ENCODE measurements at places on chromosomes 7 and 10.
A peak's percentile ranks its signal among the peaks of the same experiment; 100 is the strongest.

DNA sequence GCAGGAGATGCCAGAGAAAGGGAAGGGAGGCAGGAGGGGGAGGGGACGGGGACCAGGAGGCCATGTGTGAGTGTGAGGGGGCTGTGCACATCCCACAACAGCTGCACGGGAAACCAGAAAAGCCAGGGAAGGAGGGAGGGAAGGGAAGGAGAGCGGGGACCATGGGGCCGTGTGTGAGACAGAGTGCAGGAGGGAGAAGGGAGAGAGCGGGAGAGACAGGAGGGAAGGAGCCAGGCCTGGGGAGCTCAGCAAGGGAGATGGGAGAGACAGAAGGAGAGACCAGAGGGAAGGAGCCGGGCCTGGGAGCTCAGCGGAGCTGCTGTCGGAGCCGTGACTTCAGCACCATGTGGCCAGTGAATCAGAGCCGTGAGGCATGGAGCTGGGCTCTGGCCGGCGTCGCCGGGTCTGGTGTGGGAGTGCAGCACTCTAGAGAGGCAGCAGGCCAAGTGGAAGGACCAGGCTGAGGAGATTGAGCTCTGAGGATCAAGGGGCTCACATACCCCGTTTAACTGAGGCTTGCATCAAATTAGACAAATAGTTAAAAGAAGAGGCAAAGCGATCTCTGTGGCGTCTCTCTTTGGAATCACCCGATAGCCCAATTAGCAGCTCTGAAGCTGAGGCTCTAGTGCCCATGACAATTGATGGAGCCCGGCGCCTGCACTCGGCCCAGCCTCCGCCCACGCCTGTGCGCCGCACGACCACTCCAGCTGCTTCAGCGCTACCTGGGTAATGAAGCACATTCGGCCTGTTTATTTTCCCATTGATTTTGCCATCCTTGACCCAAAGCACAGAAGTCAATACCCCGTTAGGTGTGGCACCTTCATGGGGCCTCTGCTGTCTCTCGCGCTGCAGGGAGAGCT, 150.4 kb downstream of the MAD1L1 start:
- no peak for DNase-seq

DNA sequence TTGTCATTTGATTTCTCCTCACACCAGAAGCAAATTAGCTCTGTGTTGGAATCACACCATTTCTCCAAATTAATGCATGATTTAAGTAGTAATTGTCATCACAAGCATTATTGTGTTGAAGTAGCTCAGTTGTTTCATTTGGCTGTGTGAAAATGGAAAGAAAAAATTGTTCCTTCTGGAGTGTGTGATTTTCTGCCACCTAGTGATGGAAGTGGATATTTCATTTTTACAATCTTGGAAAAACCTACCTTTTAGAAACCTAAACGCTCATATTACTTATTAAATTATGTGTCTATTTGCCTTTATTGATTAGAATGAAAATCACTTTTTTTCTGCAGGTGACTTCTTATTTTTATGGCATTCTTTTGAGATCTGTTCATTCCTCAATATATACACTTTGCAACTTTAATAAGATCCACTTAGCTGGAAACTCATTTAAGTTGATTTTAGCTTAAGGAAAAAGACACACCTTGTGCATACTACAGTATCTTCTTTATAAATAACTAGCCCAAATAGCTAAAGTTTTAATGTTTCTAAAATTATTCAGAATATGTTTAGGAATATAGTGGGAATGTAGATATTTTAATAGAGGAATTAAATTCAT, 50.0 kb downstream of the SRI start:
- DNase-seq = no peak

DNA sequence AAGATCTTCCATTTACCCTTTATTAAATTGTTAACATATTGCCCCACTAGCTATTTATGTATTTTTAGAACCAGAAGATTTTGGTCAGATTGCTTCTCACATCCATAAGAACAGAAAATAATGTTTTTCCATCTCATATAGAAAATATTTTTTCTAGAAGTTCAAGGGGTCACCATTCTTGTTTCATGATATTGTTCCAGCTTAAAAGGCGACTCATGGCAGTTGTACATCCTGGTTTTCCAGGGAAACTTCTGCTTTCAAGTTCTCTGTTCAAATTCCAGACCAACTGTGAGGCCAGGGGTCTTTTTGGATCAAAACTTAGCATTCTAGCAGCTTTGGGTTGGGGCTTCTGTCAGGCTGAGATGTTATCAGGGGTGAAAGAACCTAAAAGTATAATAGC, 84.4 kb downstream of the LRRC4 start:
- DNase-seq = no peak

GRCh38 chr10:80090121-80090520, 11.7 kb downstream of the TMEM254 start:
- DNase-seq = no peak

DNA sequence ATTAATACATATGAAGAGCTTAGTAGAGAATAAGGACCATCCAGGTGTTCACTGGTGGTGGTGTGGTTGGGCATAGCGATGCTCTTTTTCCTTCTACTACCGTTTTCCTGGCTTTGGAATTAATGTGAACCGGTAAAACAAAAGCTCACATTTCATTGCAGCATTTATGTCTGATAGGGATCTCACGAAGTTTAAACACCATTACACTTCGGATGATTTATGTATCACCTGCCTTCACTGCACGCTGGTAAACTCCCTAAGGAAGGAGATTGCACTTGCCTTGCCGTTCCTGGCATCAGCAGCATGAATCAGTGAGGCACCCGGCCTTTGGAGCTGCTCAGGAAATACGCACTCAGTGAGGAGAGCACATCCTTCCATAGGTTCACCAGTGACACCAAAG, 47.5 kb downstream of the WIPF3 start:
- no peak for DNase-seq

DNA sequence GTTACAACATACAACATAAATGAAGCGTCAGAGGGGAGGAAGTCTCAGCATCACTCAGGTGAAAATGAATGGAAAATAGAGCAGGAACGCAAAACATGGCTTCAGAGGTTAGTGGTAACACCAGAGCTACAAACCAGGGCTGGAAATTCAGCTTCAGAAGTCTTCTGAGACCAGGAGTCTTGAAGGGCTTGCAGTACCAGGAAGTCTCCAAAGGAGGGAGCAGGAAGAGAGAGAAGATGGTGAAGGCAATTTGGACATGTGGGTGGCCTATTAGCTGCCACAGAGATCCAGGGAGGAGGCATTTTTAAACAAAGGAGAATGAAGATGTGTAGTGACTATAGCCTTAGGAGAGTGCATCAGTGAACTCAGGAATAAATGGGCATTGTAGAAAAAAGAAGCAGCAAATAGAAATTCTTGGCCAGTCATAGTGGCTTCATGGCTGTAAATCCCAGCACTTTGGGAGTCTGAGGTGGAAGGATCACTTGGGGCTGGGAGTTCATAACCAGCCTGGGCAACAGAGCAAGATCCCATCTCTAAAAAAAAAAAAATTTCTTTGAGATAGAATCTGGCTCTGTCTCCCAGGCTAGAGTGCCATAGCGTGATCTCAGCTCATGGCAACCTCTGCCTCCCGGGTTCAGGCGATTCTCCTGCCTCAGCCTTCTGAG, 9.3 kb upstream of the TET1 start:
- peak; percentile 55 for DNase-seq

GRCh38 chr10:70491614-70492013, 13.0 kb downstream of the PALD1 start:
- no peak for DNase-seq

DNA sequence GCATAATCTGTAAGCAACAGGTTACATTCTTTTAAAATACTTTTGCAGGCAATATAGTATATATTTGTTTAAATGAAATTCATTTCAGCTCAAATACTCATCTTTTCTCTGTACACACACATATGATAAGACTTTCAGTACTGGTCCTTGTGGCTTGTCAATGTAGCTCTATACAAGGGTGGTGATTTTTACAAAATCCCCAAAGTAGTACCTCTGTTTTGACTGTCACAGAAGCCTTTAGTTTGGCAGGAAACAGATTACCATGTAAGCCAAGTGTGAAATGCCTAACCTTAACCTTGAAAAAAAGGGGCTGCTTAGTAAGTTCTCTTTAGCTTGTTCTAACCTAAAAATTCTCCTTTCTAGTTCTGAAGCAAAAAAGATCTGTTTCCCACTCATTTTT, 87.9 kb downstream of the KCND2 start:
- DNase-seq = no peak

- DNase-seq = no peak
These were observed 70.0 kb downstream of the WAPL start for GRCh38 chr10:86451604-86451960.

DNA sequence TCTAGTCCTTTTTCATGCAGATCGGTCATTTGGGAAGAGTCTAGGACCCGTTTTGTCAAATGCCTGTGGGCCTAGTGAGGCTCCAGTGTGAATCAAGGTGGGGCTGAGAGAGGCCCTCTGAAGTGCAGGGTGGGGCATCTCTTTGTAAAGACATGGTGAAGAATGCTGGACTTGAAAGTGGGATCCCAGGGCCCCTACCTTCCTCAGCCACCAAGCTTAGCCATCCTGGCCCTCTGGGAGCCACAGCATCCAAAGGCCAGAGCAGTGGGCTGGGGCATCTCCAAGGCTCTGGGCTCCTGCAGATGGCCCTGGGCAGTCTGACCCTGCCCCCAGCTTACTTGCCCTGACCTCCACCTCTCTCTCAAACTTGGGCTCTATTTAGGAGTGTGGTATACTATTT, 78.5 kb downstream of the ADCY1 start:
- DNase-seq = no peak

DNA sequence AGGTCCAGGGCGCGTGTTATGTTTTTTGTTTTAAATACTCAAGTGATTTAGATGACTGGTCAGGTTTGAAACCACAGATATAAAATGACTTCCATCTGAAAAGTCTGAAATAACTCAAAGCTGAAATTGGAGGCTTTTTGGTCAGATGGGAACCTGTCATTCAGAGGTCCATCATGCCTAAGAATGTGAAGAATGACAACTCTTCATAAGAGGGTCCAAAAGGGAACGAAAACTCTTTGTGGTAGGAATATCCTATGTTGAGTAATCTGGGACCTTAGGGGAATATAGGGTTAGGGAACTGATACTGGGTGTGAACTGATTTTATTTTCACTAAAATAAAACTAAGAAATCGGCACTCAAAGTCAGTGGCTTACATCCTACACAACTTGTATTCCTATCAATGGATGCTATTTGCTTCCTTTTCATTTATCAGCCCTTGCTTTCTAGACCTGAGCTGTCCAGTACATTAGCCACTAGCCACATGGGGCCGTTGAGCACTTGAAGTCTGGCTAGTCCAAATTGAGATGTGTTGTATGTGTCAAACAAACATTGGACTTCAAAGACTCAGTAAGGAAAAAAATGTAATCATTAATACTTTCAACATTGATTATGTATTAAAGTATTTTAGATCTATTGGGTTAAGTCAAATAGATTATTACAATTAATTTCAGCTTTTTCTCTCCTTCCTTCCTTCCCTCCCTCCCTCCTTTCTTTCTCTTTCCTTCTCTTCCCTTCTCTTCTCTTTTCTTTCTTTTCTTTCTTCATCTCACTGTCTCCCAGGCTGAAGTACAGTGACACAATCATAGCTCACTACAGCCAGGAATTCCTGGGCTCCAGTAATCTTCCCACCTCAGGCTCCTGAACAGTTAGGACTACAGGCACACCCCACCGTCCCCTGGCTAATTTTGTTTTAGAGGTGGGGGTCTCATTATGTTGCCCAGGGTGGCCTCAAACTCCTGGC, 56.5 kb upstream of the KDM7A start:
- no peak for DNase-seq

DNA sequence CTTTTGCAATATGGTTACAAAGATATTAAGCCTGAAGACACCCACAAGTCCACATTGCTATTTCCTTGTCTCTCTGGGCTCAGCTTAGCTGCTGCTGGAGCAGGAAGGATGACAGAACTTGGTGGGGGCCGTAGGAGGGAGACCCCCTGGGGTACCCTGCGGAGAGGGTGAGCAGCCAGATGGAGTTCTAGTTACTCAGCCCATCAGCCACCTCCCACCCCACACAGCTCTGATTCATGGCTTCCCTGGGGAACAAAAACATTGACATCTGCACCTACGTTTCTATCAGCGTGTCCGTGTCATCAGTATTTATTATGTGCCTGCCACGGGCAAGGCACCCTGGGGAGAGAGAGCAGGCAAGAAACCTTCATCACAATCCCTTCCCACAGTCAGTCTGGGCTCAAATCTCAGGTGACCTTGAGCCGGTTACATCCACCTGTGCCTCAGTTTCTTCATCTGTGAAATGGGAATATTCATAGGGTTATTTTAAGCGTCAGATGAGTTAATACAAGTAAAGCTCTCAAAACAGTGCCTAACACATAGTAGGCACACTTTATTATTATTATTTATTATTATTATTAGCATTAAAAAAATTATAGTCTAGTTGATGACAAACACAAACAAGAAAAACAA, 131.5 kb downstream of the C10orf105 start:
- DNase-seq = no peak

- DNase-seq = no peak
These were observed 315.3 kb upstream of the AUTS2 start for GRCh38 chr7:69282946-69283345.

GRCh38 chr7:123770378-123770777, 21.6 kb upstream of the WASL start:
- no peak for DNase-seq

DNA sequence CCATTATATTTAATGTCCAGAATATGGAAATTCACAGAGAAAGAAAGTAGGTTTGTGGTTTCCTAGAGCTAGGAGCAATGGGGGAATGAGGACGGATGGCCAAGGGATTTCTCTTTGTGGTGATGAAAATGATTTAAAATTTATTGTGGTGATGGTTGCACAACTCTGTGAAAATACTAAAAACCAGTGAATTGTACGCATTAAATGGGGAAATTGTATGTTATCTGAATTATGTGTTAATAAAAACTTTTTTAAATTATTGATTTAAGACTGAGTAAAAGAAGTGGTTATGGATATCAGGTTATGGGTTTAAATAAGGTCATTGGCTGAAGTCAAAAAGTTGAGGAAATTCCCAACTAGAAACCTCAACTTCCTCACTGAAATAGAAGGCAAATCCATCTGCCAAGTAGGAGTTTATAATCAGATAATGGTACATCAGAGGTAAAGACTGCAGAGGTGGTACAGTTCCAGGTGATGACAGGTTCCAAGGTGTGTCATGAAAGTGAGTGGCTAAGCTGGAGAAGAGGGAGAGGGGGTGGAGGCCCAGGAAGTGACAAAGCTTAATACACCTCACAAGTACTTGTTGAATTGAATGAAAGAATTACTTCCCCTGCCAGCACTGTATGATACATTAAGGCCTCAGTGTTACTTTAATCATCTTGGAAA, 68.9 kb upstream of the CCDC71L start:
- DNase-seq = no peak

- DNase-seq = peak; percentile 48
These were observed 264.1 kb downstream of the OTUD1 start for GRCh38 chr10:23702977-23703414.

GRCh38 chr10:72334825-72335393, 19.8 kb downstream of the DNAJB12 start:
- DNase-seq = peak; percentile 62

DNA sequence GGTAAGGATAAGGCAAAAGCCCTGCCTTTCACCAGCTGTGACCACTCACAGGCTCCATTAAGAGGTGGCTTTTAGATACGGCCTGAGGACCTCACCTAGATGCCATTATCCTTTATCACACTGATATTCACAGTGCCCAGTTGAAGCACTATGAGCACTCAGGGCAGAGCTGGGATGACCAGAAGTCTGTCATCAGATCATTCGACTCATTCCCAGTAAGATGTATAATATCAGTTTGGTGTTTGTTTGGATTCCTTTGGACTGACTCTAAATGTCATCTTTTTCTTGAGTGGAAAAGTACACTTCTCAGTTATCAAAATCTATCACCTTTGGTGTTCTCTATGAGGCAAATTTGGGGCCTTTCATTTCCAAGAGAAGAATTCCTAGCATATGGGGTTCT, 18.7 kb downstream of the CCDC136 start:
- DNase-seq = no peak

- DNase-seq = no peak
These were observed 8.3 kb downstream of the PSTK start for GRCh38 chr10:122988501-122988900.
